Kidney epithelial cell (primary cell): ENCODE measurements at places on chromosomes 2 and 18.

DNA sequence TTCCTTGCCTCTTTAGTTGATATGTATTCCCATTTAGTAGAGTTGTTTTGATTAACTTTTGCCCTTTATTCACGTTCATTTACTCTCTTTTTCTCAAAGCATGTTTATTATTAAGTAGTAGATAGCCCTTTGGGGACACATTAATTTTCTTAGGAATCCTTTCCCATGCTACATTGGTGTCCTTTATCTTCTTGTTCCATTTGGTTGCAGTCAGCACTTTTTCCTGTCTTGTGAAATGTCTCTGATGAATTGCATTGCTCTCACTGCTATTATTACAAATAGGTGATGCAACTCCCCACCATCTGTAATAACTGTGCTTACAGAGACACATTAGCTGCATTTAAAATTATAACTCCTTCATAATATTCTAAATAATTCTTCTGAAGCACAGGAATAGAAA, 428.5 kb upstream of the CNTNAP5 start:
- no peak for DNase-seq

DNA sequence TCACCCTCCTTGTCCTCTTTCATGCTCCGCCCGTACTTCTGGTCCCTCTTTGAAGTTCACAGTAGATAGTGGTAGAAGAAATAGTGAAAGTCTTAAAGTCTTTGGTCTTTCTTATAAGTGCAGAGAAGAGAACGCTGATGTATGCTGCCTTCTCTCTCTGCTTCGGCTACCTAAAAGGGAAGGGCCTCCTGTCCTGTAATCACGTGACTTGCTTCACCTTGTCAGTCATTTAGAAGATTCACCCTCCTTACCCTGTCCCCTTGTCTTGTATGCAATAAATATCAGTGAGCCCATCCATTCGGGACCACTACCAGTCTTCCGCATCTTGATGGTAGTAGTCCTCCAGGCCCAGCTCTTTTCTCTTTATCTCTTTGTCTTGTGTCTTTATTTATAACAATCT, 144.6 kb downstream of the ARL4C start:
- DNase-seq, result no peak

- DNase-seq, result no peak
Measured at GRCh38 chr2:136765256-136766072, at the start of gene THSD7B. THSD7B (plus strand) TSS chr2:136765545; CDS start chr2:136882179, 116,634 bp downstream.

DNA sequence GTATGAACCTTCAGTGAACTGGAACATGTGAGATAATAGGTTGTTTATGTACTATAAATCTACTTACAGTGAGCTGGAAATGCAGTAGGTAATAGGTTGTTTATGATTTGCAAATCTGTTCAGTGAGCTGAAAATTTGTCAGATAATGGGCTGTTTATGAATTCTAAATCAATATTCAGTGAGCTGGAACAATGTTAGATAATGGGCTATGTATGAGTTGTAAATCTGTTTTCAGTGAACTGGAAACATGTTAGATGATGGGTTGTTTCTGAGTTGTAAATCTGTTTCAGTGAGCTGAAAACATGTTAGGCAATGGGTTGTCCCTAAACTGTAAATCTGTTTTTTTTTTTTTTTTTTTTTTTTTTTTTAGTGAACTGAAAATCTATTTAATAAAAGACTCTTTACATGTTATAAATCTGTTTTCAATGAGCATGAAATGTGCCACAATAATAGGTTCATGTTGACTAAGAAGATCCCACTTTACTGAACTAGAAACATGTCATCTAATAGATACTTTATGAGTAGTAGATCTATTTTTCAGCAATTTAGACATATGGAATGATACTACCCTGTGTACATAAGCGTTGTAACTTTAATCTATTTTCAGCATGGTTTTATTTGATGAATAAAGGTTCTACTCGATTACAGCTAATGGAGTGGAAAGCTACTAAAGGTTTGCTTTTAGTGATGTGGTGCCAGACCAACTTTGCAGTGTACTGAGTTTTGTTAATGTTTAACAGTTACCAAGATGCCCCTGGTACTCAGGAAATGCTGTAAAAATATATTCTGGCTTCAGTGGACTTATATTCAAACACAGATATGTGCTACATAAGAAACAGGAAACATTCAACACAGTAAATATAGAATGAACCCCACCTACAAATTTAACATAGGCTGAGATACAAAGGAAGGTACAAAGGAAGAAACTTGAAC, 1471.8 kb downstream of the LRP1B start:
- DNase-seq, result peak; percentile 19

DNA sequence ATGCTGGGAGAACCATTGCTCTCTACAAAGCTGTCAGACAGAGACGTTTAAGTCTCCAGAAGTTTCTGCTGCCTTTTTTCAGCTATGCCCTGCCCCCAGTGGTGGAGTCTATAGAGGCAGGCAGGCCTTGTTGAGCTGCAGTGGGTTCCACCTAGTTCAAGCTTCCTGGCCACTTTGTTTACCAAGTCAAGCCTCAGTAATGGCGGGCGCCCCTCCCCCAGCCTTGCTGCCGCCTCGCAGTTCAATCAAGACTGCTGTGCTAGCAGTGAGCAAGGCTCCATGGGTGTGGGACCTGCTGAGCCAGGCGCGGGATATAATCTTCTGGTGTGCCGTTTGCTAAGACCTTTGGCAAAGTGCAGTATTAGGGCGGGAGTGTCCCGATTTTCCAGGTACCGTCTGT, 52.7 kb upstream of the SCYGR2 start:
- DNase-seq, result no peak

GRCh38 chr18:5058768-5059695, 138.0 kb downstream of the AKAIN1 start:
- no peak for DNase-seq

DNA sequence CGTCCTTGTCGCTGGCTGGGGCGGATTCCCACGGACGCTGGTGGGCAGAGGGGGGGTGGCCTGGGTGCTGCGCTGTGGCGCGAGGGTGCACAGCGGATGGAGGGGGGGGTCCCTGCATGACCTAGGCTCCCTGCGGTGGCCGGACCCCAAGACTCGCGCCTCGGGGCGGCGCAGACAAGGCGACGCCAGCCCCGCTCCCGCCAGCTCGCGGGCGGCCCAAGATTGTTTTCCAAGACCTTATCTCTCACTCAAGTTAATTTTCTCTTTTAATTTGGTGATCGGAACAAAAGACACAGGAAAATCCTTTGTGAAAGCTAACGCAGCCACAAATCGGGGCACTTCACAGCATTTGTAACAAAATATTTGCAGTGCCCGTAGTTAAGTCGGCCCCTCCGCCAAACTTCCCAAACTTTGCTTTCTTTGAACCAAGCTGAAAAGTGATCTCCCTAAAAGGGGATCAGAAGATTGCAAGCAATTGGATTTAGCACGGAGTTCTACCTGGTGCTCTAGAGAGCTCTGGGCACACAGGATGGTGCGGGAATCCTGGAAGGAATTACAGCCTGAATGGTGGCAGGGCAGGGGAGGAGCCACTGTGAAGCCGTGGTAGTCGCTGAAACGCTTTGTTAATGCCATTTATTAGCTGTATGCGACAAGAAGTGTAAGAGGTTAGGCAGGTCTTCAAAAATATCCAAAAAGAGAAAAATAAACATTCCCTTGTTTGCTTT, 4.8 kb upstream of the ID2 start:
- no peak for DNase-seq

DNA sequence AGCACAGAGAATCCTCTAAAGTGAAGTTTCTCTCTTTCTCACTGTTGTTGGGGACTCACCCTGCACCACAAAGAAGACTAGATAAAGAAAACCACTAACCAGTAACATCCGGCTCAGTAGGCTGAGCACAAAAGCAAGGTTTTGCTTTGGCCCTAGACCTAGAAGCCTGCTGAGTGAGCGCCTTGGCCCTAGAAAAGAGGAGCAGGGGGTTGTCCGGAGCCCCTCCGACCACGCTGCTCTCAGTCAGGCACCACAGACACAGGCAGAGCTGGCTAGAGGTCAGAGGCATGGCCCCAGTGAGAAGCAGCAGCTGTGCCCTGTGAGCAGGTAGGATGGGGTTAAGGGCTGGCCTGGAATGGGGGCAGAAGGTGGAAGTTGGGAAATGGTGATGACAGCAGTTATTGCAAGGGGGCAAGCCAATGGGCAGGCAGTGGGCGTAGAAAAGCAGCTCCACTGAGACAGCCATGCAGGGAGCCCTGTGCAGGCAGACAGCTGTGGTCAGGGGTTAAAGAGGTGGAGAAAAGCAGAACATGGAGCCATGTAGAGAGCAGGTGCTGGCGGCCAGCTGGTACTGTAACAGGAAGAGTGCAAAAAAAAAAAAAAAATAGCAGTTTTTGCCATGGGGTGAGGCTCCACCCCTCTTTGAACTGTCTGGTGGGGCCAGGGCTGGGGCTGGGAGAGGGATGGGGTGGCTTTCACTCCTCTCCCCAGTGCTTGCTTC, 36.9 kb upstream of the SLC14A1 start:
- DNase-seq, result no peak

DNA sequence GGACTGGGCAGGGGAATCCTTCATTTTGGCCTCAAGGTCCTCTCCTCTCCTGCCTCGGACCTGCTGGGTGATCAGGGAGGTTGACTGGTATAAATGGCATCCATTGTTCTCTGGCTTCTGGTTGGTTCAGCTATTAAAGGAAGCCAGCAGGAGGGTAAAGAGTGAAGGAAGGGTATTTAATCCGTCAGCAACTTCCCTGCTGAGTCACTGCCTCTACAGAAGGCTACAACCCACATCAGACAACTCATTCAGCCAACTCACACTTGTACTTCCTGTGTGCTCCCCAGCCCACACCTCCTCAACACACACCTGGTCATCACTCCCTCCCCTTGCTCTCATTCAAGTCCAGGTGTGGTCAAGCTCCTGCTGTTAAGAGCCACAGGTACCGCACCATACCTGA, 68.3 kb upstream of the MRPS9 start:
- peak; percentile 44 for DNase-seq

GRCh38 chr2:181070119-181070835, 89.9 kb downstream of the UBE2E3 start:
- DNase-seq, result peak; percentile 26

GRCh38 chr2:195450552-195451113, 206.4 kb upstream of the SLC39A10 start:
- DNase-seq, result no peak

DNA sequence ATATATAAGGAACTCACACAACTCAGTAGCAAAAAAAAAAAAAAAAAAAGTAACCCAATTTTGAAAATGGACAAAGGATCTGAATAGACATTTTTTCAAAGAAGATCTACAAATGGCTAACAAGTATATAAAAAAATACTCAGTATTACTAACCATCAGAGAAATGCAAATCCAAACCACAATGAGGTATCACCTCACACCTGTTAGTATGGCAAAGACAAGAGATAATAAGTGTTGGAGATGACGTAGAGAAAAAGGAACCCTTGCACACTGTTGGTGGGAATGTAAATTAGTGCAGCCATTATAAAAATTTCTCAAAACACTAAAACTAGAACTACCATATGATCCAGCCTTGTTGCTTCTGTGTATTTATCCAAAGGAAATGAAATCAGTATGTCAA, 5.8 kb upstream of the CNDP1 start:
- DNase-seq, result no peak

DNA sequence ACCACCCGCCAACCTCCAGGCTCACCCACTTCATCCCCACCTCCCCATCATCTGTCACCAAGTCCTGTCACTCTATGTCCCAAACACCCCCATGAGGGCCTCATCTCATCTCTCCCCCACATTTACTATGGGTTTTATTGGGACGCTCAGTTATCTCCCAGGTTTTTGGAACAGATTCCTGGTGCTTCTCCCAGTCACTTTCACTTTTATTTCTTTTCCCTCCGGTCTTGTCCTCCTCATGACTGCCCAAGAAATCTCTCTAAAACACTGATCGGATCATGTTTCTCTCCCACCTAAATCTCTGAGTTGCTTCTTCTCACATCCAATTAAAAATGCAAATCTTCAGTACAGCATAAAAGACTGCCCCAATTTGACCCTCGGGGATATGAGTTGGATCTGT, 273.1 kb downstream of the PHLPP1 start:
- DNase-seq, result no peak

DNA sequence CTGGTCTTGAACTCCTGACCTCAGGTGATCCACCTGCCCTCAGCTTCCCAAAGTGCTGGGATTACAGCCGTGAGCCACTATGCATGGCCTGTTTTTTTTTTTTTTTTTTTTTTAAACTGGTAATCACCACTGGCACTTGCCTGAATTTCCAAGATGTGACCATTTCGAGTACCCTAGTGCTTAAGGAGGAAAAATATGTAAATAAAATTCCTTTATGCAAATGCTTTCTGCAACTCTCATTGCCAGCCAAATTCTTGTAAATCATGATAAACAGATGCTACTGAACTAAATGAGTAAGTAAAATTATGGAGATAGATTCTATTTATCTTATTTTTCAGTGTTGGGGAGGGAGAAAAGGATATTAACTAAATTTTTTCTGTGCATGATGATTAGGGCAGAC, 18.6 kb downstream of the CDCA7 start:
- DNase-seq, result no peak

DNA sequence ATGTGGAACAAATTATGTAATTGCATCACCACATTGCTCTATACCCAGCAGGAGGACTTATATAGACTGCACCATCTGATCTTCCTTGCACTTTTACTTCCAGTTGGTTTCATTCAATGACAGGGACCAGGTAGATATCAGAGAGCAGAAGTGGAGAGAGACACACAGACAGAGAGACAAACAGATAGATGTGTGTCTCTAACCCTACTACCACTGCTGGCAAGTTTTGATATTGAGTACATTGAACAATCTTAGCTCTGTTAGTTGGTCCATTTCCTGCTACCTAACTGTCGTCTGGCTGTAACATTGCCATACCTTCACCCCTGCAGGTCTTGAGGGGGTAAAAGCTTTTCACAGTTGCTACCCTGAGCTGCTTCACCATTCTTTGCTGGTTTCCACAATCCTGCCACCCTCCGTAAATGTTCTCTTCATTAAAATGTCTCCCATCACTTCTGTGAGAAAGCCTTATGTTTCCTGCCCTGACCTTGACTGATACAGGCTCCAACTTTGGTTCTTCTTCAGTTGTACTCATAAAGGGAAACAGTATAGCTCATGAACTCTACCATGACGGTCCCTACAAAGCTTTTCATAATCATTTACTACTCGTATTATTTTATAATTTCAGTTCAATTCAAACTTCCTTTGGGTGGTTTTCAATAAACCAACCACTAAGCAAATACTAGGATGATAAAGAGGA, 62.3 kb upstream of the ITGA4 start:
- DNase-seq, result no peak

DNA sequence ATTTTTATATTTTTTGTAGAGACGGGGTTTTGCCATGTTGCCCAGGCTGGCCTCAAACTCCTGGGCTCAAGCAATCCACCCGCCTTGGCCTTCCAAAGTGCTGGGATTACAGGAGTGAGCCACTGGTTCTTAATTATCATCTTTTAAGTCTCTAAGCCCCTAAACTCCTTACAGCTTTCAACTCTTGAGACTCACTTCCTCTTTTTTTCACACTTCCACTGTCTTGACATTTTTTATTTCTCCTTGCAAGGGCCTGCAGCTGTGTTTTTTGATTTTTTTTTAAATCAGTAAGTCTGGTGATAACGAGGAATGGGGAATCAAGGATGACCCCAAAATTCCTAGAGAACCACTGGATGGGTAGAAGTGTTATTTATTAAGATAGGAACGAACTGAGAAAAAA, 8.6 kb upstream of the ABCB11 start:
- no peak for DNase-seq
